ENCODE measurements at places on chromosomes 2 and 18.

GRCh38 chr2:88053296-88053695 lies 2.3 kb downstream of the KRCC1 start:
- DNase-seq: no peak

DNA sequence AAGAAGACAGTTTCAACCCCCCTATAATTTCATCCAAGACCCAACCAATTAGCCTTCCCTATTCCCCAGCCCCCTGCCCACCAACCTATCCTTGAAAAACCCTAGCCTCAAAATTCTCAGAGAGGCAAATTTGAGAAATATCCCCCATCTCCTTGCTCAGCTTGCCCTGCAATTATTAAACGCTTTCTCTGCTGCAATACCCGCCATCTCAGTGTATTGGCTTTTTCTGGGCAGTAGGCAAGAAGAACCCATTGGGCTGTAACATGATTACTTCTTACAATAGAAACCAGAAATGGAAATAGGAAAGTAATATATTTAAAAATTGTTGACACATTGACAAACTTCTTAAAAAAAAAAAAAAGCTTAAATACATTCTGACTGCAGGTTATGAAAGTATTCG lies 140.6 kb upstream of the CCDC150 start:
- no peak for DNase-seq

- DNase-seq: no peak
Observed at GRCh38 chr2:171688129-171688465, 828 bp downstream of the DYNC1I2 start.

DNA sequence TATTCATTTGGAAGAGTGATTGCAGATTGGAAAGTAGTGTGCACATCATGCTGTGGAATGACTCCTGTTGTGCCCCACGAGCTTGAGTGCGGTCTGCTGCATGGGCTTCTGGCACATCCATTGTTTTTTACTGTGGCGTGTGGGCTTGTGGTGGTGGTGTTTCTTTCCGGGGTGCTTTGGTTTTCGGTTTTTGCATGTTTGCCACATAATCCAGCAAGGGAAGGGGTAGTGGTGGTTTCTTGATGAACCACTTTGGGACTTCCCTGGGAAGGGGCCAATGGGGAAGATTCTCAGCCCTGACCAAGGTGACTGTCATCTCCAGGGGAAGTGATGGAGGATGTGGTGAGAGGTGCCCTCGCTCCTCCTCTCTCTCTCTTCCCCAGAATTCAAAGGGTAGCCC lies 57.0 kb downstream of the COA5 start:
- DNase-seq: peak; percentile 2

GRCh38 chr2:175003875-175004729 lies 1.1 kb downstream of the CHN1 start:
- DNase-seq: no peak

DNA sequence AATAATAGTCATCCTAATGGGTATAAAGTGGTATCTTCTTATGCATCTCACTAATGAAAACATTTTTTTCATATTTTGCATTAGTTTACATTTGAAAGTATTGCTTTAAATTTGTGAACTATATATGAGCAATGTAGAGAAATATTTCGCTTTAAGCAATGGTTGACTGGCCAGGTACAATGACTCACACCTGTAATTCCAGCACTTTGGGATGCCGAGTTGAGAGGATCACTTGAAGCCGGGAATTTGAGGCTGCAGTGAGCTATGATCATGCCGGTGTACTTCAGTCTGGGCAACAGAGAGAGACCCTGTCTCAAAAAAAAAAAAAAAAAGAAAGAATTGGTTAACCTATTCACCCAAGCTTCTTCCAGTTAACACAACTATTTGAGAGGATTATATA lies 15.1 kb downstream of the ZCCHC2 start:
- DNase-seq: no peak

DNA sequence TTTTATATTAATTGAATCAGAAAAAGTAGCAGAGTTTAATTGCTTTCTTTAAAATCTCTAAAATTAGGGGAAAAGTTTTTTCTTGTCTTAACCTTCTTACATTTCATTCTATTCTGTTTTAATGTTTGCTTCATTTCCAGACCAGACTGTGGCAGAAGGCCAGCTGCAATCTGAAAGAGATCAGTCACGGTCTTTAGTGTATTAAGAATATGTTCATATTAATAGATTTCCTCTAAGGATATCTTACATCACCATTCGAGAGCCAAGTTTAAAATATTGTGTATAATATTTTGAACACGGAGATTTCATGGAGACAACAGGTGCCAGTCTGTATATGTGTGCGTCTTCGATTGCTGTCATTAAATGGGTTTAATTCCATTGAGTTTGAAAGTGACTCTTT lies 230.9 kb upstream of the ZSWIM2 start:
- no peak for DNase-seq

- no peak for DNase-seq
Observed at GRCh38 chr2:74507926-74508520, 528 bp upstream of the PCGF1 start.

GRCh38 chr18:58556331-58557007 lies 72.4 kb downstream of the ALPK2 start:
- DNase-seq: no peak

GRCh38 chr2:190334479-190335224 lies 8.7 kb upstream of the INPP1 start:
- DNase-seq: no peak

DNA sequence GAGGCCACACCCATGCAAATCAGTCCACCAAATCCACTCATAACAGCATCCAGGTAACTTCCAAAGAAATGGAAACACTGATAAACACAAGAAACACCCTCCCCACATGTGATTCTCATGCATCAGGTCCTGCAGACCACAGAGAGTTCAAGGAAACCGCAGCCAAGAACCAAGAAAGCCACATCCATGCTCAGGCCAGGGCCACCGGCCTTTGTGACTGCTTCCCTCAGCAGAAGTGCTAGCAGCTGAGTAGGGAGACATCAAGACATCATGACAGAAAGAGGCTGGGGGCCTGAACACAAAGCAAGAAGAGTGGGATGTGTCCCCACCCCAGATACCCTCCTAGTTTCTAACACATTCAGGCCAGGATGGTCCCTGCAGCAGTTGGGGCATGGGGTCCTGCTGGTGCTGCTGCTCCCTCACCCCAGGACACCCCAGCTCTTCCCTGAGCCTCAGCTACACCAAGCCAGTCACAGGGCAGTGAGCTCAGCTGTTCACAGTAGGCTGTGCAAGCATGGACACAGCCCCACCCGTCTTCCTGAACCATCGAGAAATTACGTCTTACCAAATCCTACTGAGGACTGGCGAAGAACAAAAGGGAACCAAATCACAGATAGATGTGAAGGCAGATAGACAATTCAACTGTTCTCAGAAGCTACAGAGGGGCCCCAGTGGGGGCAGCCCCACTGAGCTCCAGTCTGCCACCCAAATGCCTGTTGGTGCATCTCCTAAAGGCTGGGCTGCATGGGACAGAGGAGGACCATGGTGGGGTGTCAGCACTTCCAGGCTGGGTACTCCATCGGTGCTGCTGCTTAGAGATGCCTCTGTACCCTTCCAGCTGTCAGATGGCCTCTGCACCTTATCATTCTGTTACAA lies 60.9 kb downstream of the HDAC4 start:
- DNase-seq: peak; percentile 40

DNA sequence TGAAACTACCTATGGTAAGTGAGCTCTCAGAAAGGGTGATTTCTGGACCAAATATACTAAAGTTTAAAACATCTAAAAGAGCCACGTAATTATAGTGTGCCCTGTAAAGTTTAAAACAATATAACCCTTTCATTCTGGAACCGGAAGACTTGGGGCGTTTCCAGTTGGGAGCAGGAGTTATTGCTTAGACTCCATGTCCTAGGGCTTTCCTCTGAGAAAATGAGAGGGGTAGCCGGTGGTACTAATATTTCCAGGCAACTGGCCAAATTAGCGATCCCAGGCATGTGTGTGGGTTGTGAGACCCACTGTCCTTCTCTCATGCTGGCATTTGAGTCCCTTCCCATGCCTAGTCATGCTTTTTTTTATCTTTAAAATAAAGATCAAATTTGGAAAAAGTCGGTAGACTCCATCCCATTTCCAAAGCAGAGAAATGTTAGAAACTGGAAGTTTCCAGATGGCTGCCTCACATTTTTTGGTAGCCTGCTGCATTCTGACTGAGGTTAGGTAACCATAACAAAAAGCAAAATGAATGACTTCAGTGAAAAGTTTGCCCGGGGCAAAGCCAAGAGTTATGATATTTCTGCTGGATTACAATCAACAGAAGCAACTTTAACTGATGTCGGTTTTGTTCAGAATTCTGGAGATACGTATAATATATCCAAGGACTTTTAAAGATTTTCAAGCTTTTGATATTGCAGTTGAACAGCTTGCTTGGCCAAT lies 227.4 kb downstream of the SS18 start:
- no peak for DNase-seq

DNA sequence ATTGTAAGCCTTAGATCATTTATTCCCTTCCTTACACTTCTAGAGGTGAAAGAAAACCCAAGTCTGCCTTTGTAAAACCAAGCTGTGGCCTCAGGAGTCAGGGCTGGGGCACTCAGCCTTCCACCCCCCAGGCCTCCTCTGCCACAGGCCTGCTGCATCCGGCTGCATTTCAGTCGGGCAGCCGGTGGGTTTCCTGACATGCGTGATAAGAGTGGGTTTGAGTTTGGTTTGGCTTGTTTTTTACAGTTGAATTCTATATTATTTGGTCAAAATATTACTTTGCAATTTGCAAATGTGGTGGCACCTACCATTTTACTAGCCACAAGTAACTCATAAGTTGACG lies 42.4 kb downstream of the ADI1 start:
- DNase-seq: no peak

- no peak for DNase-seq
Observed at GRCh38 chr18:23228102-23229061, 93.1 kb downstream of the CABLES1 start.

DNA sequence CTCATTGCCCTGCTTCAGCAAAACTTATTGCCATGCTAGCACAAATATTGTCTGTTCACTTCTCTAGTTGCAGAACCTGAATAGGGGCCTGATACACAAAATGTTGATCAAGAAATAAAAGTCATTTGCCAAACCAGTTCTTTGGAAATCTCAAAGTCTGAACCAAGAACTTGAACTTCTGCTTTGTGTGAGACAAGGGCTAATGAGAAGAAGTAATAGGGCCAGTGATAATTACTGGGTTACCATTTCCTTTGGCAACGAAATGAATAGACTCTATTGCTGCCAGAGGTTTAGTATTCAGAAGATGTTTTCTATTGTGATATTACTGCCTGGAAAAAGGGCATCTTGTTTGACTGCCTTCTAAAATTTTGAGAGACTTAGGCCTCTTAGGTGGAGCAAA lies 35.0 kb downstream of the TMEFF2 start:
- no peak for DNase-seq

DNA sequence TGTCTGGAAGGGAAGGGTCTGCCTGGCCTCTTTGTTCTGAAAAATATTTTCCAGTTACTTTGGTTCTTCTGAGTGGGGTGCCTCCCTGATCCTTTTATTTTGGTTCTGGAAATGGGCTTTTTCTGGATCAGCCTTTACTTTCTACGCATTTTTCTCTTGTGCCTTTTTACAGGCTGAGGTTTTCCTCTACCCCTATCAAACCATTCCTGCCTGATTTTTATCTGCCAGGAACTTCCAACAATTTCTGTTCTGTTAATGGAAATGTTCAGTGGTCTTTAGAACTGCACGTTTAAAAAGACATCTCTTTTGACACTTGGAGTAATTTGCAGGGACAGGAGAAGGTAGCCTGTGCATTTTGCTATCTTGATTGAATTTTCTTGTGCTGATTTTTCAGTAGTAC lies 113.8 kb downstream of the ARHGAP28 start:
- no peak for DNase-seq

Data from stimulated activated CD4-positive, alpha-beta T cell treated with anti-CD3 and anti-CD28 coated beads, TNF-alpha, amount 100 ng/mL, for 24 hours (primary cell).